Activated T-helper 2 cell treated with anti-CD3 and anti-CD28 coated beads, Interferon-gamma antibody, Interleukin-2, Interleukin-4, amounts not matched to agents 10 μg/mL and 5 μg/mL and 100 μg/mL, durations not matched to agents 14 hours and 24 hours and 36 hours (primary cell): ENCODE measurements at places on chromosomes 16 and 17.
A peak's percentile ranks its signal among the peaks of the same experiment; 100 is the strongest.

GRCh38 chr16:55643161-55643970 lies 12.4 kb upstream of the SLC6A2 start:
- H3K27ac ChIP-seq, result no peak overlapping the region
- no peaks in the 10 kb centered on the region for H3K27me3 ChIP-seq
- no peak overlapping the region for H3K4me3 ChIP-seq
- no peak for DNase-seq
- no peaks in the 10 kb centered on the region for H3K36me3 ChIP-seq

DNA sequence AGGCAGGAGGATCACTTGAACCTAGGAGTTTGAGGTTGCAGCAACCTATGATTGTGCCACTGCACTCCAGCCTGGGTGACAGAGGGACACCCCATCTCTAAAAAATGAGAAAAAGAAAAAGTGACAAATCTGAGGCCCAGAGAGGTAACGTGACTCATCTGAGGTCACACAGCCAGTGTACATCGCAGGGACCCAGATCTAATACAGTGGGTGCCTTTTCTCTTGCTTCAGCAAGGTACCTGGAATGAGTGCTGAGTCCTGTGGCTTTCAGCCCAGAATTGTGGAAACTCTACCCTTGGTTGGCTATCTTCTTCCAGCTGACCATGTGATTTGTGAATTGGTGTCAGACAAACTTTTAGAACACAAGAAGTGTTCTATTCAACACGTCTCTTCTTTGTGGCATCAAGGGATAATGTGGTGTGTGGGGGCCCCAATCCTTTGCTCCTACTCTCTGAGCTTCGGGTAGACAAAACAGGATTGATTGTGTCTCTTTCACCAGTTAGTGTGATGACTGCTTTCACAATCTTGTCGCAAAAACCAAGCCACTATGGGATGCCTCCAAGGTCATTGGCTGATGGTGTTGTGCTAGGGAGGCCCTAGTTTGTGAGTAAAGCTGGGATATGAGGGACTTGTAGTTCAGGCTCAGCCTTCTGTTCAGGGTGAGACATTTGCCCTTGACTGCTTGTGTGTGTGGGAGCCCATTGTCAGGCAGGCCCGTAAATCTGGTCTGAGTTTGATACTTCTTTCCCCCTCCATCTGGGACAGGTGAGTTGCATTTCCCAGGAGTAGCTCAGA lies 71.0 kb downstream of the MSI2 start:
- H3K27ac ChIP-seq, result peak overlapping the region; percentile 10
- no peak overlapping the region for H3K4me3 ChIP-seq
- H3K36me3 ChIP-seq, result peaks cover 50% of the 10 kb centered on the region
- H3K27me3 ChIP-seq, result no peaks in the 10 kb centered on the region
- peaks cover 40% of the 10 kb centered on the region for H3K4me1 ChIP-seq

- H3K4me3 ChIP-seq, result no peak overlapping the region
- peaks cover 4% of the 10 kb centered on the region for H3K4me1 ChIP-seq
- peaks cover 56% of the 10 kb centered on the region for H3K27me3 ChIP-seq
- H3K27ac ChIP-seq, result no peak overlapping the region
- no peak for DNase-seq
Measured at GRCh38 chr17:57810721-57811637, 38.9 kb downstream of the MRPS23 start.

- no peak for DNase-seq
- peaks cover 49% of the 10 kb centered on the region for H3K4me1 ChIP-seq
- no peaks in the 10 kb centered on the region for H3K27me3 ChIP-seq
- peak overlapping the region; percentile 69 for H3K27ac ChIP-seq
- H3K36me3 ChIP-seq, result peaks cover 39% of the 10 kb centered on the region
Measured at GRCh38 chr17:47945529-47946508, 4.4 kb downstream of the PNPO start.

- no peaks in the 10 kb centered on the region for H3K36me3 ChIP-seq
- no peak overlapping the region for H3K27ac ChIP-seq
- no peaks in the 10 kb centered on the region for H3K27me3 ChIP-seq
- H3K4me3 ChIP-seq, result no peak overlapping the region
- DNase-seq, result no peak
Measured at GRCh38 chr17:27947005-27947406, 53.8 kb upstream of the LYRM9 start.

DNA sequence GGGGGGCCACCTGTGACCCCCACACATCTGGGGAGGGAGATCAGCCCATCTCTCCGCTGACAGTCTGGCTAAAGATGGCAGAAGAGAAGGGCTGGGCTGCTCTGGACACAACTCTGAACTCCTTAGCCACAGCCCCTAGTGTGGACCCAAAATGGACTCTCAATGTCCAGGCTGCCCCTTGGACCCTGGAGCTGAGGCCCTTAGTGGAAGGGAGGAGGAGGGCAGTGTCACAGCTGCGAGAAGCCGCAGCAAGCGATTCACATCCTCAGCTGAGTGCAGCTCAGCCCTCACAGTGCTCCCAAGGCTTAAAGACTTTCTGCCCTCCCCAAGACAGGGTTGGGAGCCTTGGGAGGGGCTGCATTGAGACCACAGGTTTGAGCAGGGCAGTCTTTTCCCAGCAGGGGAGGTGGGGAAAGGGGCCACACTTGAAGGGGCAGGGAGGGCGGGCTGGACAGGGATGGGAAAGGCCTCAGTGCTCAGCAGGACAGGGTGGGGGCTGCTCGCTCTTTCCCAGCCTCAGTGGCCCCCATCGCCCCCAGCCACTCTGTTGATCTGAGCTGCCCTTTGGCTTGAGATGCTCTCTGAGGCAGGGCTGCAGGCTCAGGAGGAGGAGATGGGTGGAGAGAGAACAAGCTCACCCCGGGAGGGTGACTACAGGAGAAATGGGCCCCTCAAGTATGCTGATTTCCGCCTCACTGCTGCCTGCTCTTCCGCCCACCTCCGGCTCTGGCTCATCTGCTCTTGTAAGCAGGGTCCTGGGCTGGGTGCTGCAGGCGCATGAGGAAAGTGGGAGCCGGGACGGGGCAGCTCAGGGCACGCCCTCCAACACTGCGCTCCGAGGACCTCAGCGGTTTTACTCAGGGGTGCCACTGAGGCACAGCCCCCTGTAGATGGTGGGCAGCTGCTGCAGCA lies 50.9 kb upstream of the MTSS2 start:
- H3K27ac ChIP-seq, result peak overlapping the region; percentile 96
- H3K4me3 ChIP-seq, result peak overlapping the region; percentile 24
- DNase-seq, result no peak
- peaks cover 46% of the 10 kb centered on the region for H3K4me1 ChIP-seq
- H3K36me3 ChIP-seq, result peaks cover 18% of the 10 kb centered on the region
- H3K27me3 ChIP-seq, result no peaks in the 10 kb centered on the region

- H3K36me3 ChIP-seq, result no peaks in the 10 kb centered on the region
- H3K4me3 ChIP-seq, result no peak overlapping the region
- H3K27me3 ChIP-seq, result peaks cover 26% of the 10 kb centered on the region
- no peak overlapping the region for H3K27ac ChIP-seq
- DNase-seq, result no peak
- peaks cover 28% of the 10 kb centered on the region for H3K4me1 ChIP-seq
Measured at GRCh38 chr16:68366062-68366461, 55.2 kb downstream of the PRMT7 start.

DNA sequence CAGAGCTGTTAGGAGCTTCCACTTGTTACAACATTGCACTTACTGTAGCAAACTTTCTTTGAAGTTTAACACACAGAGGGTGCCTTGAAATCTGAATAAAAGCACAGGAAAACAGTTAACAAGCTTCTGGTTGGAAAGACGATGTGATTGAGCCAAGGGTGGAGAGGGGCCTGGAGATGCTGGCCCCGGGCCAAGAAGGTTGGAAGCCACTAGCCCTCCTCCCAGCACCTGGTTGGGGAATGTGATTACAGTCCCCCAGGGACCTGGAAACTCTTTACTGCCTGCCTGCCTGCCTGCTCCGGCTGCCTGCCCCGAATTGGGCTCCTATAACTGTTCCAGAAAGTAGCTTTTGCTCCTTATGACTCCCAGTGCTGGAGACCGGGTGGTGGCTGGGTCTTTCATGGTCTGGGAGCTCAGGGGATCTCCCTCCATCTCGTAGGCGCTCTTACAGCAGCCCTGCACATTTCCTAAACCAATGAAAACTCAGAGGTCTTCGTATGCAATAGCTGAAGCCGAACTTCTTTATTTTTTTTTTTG lies 48.0 kb upstream of the ZFHX3 start:
- H3K36me3 ChIP-seq, result no peaks in the 10 kb centered on the region
- H3K27ac ChIP-seq, result no peak overlapping the region
- H3K27me3 ChIP-seq, result no peaks in the 10 kb centered on the region

DNA sequence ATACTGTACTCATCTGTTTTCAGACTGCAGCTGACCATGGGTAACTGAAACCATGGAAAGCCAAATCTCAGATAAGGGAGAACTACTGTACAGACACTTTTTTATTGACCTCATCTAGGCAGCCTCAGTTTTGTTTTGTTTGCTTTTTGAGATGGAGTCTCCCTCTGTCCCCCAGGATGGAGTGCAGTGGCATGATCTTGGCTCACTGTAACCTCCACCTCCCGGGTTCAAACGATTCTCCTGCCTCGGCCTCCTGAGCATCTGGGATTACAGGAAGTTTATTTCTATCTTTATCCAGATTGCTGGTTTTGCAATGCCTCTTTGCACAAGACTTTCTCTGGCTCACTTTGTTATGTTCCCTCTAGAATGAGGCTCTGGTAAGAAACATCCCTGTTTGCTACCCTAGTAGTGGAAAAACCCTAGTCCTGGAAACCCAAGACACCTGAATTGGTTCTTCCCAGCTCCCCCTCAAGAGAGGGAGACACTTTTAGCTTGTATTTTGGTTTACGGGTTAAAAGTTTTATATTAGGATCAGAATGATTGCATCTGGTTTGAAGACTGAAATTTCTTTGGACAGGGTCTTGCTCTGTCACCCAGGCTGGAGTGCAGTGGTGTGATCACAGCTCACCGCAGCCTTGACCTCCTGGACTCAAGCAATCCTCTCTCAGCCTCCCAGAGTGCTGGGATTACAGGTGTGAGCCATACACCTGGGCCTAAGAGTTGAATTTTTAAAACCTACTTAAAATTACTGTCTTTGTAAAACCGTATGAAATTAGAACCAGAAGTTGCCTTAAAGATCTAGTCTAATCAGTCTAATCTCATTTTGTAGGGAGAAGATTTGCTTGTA lies 38.9 kb downstream of the ZNF207 start:
- no peaks in the 10 kb centered on the region for H3K4me1 ChIP-seq
- DNase-seq, result no peak
- peaks cover 12% of the 10 kb centered on the region for H3K36me3 ChIP-seq
- no peaks in the 10 kb centered on the region for H3K27me3 ChIP-seq
- H3K4me3 ChIP-seq, result no peak overlapping the region
- no peak overlapping the region for H3K27ac ChIP-seq

- H3K36me3 ChIP-seq, result no peaks in the 10 kb centered on the region
- H3K4me1 ChIP-seq, result no peaks in the 10 kb centered on the region
Measured at GRCh38 chr17:8563981-8564602, 66.4 kb downstream of the MYH10 start.

DNA sequence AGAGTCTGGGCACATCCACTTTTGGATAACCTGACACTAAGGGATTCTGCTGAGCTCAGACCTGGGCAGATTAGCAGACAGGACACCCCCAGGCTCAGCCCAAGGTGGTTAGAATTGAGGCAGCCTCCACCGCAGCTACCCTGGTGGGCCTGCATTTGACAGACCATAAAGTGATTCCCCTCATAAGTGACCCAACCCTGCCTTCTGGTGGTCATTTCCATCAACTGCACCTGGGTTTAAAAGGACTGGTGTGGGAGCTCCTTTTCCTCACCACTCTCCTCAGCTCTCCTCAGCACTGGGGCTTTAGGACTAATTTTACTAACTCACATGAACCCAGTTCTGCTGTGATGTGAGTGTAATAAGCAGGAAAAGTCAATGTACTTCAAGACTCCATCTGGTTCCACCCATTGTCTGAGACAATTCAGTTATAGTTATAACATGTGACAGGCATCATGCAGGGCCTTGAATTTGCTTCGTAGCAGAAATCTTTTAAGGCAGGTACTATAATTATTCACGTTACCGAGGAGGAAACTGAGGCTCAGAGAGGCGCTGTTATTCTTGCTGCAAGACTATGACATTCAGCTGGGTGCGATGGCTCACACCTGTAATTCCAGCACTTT lies 42.5 kb downstream of the MYH3 start:
- H3K27me3 ChIP-seq, result no peaks in the 10 kb centered on the region
- H3K4me3 ChIP-seq, result no peak overlapping the region
- no peaks in the 10 kb centered on the region for H3K36me3 ChIP-seq

DNA sequence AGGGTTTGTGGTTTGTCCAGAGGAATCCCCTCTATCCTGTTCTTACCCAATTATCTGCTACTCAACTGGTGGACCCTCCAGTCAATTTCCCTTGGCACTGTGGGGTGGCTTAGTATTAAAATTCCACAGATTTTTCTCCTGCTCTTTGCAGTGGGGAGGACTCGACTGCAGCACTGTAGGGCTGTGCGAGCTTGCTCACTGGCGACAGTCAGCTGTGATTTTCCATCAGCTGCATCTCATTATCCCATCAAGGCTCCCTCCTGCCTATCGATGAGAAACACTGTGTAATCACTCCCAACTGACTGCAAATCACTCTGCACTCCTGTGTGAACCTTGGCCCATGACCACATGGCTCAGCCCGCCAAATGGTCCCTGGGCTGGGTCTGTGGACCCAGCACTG lies 90.5 kb upstream of the MAF start:
- DNase-seq, result no peak
- no peaks in the 10 kb centered on the region for H3K36me3 ChIP-seq
- no peak overlapping the region for H3K4me3 ChIP-seq
- H3K27me3 ChIP-seq, result peaks cover 17% of the 10 kb centered on the region
- no peaks in the 10 kb centered on the region for H3K4me1 ChIP-seq

GRCh38 chr17:39051001-39051585 lies 83.9 kb upstream of the FBXO47 start:
- H3K36me3 ChIP-seq, result peaks cover 7% of the 10 kb centered on the region
- no peaks in the 10 kb centered on the region for H3K4me1 ChIP-seq
- DNase-seq, result no peak
- H3K27me3 ChIP-seq, result peaks cover 12% of the 10 kb centered on the region
- no peak overlapping the region for H3K4me3 ChIP-seq

DNA sequence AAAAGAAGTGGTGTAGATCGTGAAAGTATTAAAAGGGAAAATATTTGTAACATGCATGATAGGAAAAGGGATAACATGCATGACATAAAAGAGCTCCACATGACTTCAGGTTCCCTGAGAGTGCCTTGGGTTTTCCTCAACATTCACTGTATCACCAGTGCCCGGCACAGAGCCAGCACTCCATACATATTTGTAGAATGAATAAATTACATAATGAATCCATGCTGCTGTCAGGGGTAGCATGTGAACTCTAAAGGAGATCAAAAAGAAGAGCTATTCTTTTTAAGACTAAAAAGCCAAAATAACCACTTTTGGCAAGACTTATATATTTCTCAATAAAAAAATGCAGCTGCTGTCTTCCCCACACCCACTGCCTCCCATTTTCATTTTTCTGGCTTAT lies 2.7 kb upstream of the ZNF594 start:
- H3K27ac ChIP-seq, result no peak overlapping the region
- H3K4me3 ChIP-seq, result no peak overlapping the region
- peaks cover 13% of the 10 kb centered on the region for H3K4me1 ChIP-seq
- DNase-seq, result no peak

- no peak overlapping the region for H3K27ac ChIP-seq
- no peaks in the 10 kb centered on the region for H3K36me3 ChIP-seq
- no peak overlapping the region for H3K4me3 ChIP-seq
Measured at GRCh38 chr16:66444049-66444481, 17.0 kb downstream of the BEAN1 start.

- H3K4me1 ChIP-seq, result no peaks in the 10 kb centered on the region
- no peak overlapping the region for H3K4me3 ChIP-seq
- no peak for DNase-seq
- no peaks in the 10 kb centered on the region for H3K36me3 ChIP-seq
Measured at GRCh38 chr17:55571095-55571494, 59.8 kb upstream of the SMIM36 start.

GRCh38 chr16:84907575-84907974 lies 87.8 kb downstream of the CRISPLD2 start:
- no peak for DNase-seq
- no peaks in the 10 kb centered on the region for H3K4me1 ChIP-seq
- H3K27me3 ChIP-seq, result peaks cover 7% of the 10 kb centered on the region
- H3K4me3 ChIP-seq, result no peak overlapping the region
- H3K36me3 ChIP-seq, result no peaks in the 10 kb centered on the region
